ENCODE measurements at places on chromosomes 4 and X. TPM values are rescaled to one million over a fixed set of nuclear protein-coding genes. Genes with fewer than 3 reads are reported as not detected.

Gene GSX2
- not detected for total RNA-seq

Gene IL9R
- total RNA-seq: 0.22 TPM

Gene CFAP99
- 0.18 TPM for total RNA-seq

Gene FGF5
- 0.32 TPM for total RNA-seq

Gene TMEM271
- not detected for total RNA-seq

Gene CT55
- total RNA-seq: not detected

Gene CDKL5
- 5.5 TPM for total RNA-seq

Gene RWDD4
- 17.2 TPM for total RNA-seq
